ENCODE measurements at places on chromosomes 5 and 9.

GRCh38 chr5:39273314-39273954 is 54.1 kb upstream of the FYB1 start:
- no peak for DNase-seq

GRCh38 chr5:117204926-117205869 is 630.6 kb upstream of the SEMA6A start:
- no peak for DNase-seq

GRCh38 chr5:125584140-125584520 is 837.7 kb upstream of the ZNF608 start:
- DNase-seq: no peak

- no peak for DNase-seq
Observed at GRCh38 chr5:32244017-32244416, 68.7 kb downstream of the MTMR12 start.

GRCh38 chr9:121598965-121599871 is 52.2 kb upstream of the DAB2IP start:
- DNase-seq: no peak
